Esophagus squamous epithelium (tissue), 5 donors: ENCODE measurements at places on chromosomes 1 and 21.

GRCh38 chr1:115538579-115538978 lies 103.2 kb upstream of the VANGL1 start:
- DNase-seq = no peak

DNA sequence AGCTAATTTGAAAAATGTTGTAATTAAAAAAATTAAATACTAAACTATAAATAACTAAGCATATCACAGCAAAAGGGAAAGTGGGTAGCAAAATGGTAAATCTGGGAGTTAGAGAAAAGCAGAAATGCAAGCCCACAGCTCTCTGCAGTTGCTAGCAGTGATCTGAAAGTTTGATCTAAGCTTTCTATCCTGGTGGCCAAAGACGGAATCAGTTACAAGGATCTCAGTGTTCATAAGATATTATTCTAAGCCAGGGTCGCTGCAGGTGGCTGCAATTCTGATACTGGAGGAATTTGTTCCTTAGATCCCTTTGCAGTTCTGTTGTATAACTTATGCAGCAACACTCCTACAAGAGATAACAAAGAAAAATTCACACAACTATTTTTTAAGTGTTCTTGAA lies 363.7 kb downstream of the SETD4 start:
- no peak for DNase-seq

- DNase-seq = no peak
Measured at GRCh38 chr1:177211231-177211630, 40.5 kb downstream of the BRINP2 start.

GRCh38 chr21:36692835-36693488 lies 6.0 kb upstream of the SIM2 start:
- no peak for DNase-seq

- no peak for DNase-seq
Measured at GRCh38 chr1:185315445-185316071, 1.5 kb downstream of the IVNS1ABP start.
